Lung (tissue), 17 donors: ENCODE measurements at places on chromosomes 6 and 20. TPM values are rescaled to one million over a fixed set of nuclear protein-coding genes. Genes with fewer than 3 reads are reported as not detected.

DNA sequence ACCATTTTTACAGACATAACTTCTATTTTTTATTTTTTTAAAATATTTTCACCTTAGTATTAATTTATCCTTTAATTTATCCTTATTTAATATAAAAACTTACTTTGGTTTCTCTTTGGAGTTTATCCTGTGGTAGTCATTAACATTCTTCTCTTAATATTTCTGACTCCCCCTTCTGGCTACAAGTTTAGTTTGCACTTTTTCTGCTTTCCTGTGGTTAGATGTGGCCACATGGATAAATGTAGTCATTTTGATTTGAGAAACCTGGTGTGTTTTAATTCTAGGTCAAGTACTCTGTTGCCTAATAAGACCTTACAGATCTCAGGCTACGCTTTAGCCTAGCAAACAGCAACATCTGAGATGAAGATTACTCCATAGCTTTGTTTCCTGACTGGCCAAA lies 1187.5 kb downstream of the HACE1 start:
- DNase-seq = no peak

- DNase-seq = no peak
Measured at GRCh38 chr6:129619579-129620233, 90.3 kb downstream of the ARHGAP18 start.

- DNase-seq = no peak
Measured at GRCh38 chr6:143135325-143135724, 74.6 kb downstream of the AIG1 start.

RPRD1B gene
- total RNA-seq = 58.6 TPM

DNA sequence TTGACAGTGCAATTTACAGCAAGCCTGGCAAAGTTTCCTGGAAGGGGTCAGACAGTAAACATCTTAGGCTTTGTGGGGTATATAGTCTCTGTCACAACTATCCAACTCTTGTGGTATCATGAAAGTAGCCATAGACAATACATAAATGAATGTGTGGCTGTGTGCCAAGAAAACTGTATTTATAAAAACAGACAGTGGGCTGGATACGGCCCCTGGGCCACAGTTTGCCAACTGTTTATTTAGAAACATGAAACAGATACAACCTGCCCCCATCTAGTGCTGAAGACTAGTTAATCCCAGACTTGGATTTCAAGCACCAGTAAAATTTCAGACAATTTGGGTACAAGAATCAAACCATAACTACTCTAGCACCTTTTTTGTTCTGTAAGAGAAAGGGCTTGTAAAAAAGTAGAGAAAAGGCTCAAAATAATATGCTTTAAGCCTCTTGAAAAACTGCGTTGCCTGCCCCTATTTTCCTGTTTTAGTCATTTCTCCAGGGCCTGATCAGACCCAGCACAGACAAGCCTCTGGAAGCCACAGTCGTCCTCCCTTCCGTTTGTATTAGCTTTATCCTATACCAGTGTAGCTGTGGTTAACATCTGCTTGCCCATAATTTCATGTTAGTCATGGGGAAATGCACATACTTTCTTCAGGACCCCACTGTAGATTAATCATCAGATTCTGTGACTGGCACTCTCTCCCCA lies 30.8 kb downstream of the JAG1 start:
- DNase-seq = no peak

C20orf202 gene
- 0.37 TPM for total RNA-seq

TBXT gene
- total RNA-seq = not detected

DNA sequence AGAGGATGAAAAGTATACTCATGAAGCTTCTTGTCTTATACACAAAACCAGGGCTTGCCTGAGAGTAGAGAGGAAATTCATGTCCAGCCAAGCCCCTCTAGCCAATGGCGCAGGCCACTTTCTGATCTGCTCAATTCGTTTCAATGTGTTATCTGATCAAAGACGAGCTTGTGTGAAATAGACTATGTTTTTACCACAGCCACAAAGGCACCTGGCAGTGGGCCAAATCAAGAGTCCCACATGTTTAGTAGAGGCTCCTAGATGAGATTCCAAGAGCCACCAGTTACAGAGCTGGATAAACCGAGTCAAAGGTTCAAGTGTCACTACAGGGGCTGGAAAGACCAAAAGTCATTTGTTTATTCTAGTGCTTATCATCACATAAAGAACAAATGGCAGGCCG lies 34.9 kb downstream of the GPLD1 start:
- no peak for DNase-seq

NR2E1 gene
- not detected for total RNA-seq

GRCh38 chr6:137231895-137232294 lies 12.7 kb upstream of the IFNGR1 start:
- DNase-seq = no peak
